Left lobe of liver (tissue), 2 donors: ENCODE measurements at places on chromosomes 6 and 20.
A peak's percentile ranks its signal among the peaks of the same experiment; 100 is the strongest.

GRCh38 chr6:99850841-99851240, 143.2 kb downstream of the MCHR2 start:
- no peak for DNase-seq

DNA sequence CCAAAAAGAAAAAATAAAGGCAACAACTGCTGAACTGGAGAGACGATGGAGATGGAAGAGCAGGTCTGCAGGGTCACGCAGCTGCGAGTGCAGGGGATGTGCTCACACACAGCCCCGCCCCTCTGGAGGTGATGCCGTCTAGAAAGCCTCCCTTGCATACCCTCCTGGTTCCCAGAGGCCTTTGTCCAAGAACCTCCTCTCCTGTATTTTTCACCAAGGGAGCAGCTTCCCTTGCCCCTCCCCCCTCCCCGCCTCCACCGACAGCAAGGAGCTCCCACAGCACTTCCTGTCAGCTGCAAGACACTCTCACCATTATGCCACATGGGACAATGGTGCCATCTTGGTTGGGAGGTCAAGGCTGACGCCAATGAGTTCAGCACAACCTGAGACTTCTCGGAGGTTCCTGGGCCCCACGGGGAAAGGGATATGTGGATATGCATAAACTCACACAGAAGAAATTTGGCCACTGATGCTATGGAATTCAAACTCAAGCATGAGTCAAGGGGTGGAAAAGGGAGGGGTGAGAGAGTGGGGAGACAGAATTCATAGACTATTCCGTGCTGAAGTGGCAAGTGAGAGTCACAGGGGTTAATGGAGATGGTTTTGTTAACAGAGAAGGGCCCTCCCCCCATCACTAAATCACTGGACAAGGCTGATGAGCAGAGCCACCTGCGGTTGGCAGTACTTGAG, 132.9 kb downstream of the SCML4 start:
- DNase-seq = no peak

- no peak for DNase-seq
These were observed 142.8 kb upstream of the PTPRK start for GRCh38 chr6:128663238-128663637.

DNA sequence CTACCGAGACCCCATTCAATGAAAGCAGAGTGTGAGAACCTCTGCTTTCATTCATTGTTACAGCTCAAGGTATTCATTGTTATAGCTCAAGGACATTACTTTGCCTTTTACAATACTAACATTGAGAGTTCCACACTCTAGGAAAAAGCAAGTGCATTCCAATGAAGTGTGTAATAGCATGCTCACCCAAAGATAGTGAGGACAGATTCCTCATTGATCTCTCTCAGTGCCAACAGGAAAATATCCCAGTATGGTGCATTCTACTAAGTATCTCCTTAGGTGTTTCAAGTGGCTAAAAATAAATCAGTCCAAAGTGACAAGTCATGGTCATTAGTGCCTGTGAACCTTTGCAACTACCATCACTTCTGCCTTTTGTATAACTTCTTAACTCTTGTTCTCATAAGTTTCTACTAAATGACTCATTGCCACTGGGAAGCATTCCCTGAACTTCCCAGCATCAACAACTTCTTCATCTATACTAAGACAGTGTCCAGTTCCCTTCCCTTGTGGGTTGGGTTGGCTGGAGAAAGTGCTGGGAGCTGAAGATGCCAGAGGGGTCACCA, 140.7 kb upstream of the STXBP5 start:
- DNase-seq = no peak

GRCh38 chr6:126716826-126717509, 377.1 kb downstream of the CENPW start:
- no peak for DNase-seq

DNA sequence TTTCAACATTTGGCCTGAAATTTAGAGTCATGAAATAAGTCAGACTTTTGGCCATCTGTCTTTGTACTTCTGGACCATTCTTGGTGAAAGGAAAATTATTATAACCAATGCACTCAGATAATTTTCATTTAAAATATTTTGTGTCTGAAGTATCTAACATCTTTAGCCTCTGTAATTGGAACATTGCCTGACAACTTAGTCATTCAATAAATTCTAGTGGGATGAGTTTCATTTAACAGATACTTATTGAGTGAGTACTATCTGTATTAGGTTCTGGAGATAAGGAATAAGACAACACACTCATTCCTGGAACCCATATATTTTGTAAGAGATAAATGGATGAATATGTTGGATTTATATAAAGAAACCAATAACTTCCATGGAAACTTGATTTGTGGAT, 536.0 kb downstream of the BCKDHB start:
- DNase-seq = no peak

- DNase-seq = no peak
These were observed 43.5 kb upstream of the SCRT2 start for GRCh38 chr20:719068-719467.

DNA sequence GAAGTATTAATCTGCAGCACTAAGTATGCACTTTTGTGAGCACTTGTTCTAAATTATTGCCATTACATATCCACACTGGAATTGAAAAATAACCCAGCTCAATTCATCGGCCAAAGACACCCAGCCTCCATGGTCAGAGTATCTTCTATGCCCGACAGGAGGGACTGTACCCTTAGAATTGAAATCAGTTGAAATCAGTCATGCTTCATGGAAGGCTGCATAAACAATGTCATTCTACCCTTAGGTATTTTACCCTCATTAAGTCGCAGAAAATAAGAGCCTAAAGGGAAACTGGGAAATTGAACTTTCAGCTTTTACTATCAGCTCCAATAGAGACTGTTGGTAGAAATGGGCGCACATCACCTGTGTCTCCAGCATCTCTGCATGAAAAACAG, 2.9 kb upstream of the RAMACL start:
- DNase-seq = no peak

DNA sequence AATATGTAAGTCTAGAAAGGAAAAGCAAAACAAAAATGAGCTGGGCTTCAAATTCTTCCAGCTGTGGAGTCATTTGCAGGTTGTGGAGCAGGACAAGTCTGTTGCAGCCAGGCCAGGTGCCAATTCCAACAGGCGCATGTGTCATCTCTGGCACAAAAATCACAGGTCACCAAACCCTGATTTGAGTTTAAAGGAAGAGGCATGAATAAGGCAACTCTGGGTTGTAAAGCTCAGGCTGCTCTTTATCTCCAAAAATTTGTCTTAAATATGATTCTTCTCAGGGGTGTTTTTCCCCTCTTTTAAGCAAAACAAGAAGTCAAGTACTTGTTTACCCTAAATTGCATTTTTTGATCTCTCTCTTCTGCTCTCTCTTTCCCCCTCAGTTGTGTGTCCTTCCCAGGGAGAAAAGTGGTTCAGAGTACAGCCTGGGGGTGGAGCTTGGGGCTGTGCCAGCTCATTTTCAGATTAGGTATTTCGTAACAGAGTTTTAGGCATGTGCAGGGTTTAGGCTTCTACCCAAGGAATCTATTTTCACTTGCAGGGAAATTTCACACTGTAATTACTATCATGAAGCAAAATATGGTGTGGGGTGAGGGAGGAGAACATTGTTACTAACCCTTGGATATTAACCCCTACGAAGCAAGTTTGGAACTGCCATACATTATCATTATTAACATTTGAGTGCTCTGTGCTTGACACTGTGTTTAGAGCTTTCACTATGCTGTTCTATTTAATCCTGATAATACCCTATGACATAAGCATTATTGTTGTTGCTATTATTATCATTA, 8.3 kb upstream of the NCOA3 start:
- peak; percentile 93 for DNase-seq

- no peak for DNase-seq
These were observed 501.3 kb upstream of the SULF2 start for GRCh38 chr20:48286601-48287000.

- no peak for DNase-seq
These were observed 23.7 kb downstream of the SULF2 start for GRCh38 chr20:47761482-47762047.

DNA sequence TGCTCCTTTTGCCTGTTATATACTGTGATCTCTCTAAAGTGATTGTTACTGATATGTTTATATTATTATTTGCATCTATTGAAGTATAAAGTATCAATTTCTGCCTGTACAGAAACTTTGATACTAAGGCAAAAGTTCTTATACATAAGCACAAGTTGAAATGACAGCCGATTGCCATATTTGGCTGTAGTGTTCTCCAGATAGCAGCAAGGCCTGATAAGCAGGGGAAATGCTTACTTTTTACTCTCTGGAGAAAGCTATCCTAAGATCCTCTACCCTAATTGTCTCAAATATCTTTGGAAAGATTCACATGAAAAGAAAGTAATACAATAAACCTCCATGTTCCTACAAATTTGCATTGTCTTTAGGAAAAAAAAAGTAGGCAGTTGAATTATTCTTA, 31.4 kb downstream of the SENP6 start:
- no peak for DNase-seq

DNA sequence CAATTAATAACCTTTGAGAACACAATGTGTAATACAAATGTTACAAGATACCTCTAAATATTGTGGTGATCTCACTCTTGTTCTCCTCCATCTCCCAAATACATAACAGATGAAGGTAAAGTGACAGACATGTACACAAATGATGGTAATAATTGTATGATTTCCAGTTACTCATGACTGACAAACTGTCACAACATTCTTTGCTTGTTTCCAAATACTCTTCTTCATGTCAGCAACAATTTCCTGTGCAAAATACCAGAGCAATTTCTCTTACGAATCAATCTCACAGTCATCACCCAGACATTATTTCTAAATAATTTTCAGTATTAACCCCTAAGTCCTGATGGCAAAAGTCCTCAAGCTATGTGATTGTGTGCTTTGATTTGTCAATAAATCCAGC, 92.9 kb downstream of the RPS12 start:
- no peak for DNase-seq

DNA sequence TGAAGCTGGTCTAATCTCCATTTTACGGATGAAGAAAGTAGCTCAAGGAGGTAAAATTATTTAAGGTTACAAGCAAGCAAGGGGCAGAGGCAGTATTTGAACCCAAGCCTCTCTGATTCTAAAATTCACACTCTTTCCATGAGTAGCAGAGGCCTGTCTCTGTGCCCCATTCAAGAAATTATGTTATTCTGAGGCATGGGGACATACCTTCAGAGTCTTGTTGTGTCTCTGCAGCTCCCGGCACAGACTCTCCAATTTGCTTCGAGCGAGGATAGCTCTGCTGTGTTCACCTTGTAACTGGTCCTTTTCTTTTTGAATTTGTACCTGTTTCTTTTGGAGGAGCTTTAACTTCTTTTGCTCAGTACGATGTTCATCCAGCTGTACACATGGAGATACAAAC, 21.5 kb downstream of the TXLNB start:
- no peak for DNase-seq

DNA sequence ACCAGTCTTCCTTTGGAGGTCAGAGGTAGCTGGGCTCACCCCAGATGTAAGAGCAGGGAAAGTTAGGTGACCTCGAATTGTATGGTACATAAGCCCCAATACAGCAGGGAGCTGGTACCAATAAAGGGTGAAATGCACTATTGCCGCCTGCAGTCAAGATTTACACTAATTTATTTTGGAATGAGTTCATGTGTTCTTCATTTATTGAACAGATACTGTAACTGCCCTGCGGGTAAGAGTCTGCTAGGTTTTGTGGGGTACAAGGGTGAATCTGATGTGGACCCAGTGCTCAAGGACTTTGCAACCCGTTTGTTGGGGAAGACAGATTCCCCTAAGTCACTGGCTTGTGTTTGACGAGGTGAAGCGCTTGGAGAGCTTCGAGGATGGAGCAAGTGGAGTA, 2.5 kb upstream of the DNAJC5 start:
- DNase-seq = no peak

- no peak for DNase-seq
These were observed 6.6 kb upstream of the HEBP2 start for GRCh38 chr6:138397128-138398122.

GRCh38 chr6:167462514-167463312, 137.8 kb downstream of the TTLL2 start:
- DNase-seq = peak; percentile 18

GRCh38 chr6:136184738-136185137, 65.4 kb downstream of the MTFR2 start:
- no peak for DNase-seq

DNA sequence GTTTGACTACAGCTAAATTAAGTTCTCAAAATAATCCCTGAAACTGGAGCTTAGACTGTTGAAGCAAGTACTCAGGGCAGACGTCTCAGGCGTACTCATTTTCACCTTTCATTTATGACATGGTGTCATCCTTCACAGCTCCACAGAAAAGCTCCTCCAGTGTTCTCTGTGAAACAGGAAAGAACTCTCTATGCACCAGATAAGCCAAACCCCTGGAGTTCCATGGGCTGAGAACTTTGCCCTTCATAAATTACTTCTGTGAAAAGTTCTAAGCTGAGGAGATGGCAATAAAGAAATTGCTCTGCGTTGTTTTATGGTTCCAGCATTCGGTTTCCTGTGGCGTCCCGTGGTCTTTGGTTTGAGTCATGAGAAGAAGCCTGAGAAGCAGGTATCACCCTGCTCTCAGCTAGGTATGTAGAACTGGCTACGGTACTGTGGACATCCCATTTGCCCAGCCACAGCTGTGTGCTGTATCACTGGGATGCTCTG, 20.2 kb upstream of the RREB1 start:
- no peak for DNase-seq

DNA sequence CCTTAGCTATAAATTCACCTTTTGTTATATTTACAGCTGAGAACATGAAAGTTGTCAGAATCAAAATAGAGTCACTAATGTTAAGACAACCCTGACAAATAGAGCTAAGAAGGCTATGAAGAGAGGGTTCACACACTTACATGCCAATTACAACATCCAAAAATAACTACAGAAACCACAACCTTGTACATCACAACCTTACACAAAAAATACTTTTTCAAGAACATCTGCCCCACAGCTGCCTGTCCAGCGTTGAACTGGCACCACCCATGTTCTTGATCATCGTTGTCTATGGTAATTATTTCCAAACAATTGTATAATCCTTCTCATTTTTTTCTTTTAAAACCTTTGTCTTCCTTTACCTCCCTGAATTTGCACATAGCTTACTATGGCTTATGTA, 231.2 kb upstream of the FKBP1C start:
- no peak for DNase-seq

DNA sequence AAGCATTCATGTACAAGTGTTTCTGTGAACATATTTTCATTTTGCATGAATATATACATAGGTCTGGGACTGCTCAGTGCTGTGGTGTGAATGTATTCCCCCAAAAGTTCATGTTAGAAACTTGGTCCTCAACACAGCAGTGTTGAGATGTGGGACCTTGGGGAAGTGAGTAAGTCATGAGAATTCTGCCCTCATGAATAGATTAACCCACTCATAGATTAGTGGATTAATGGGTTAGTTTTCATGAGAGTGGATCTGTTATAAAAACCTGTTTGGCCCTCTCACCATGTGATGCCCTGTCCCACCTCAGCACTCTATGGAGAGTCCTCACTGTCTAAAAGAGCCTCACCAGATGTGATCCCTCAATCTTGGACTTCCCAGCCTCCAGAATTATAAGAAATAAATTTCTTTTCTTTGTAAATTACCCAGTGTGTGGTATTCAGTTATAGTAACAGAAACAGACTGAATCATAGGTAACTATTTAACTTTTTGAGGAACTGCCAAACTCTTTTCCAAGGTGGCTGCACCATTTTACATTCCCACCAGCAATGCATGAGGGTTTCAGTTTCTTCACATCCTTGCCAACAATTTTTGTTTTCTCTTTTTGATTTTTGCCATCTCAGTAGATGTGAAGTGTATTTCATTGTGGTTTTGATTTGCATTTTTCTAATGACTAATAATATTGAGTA, 45.3 kb downstream of the QRSL1 start:
- no peak for DNase-seq
